ENCODE measurements at places on chromosomes 11 and 22.

DNA sequence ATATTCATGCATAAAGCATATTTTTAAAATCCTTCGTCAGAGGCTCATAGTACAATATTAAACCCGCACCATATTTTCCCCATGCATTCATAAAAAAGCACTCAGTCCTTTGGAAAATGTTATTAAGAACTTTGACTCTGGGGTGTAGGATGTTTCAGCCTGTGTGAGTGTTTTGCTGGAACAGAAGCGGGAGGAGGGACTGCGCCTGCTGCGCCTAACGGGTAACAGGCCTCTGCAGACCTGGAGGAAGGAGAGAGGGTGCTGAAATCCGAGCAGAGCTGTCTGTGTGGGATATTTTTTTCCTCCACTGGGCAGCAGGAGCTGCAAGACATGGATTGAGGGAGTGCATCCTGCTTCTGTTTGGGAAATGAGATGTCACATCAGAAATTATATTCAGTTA lies 483.0 kb downstream of the BRD1 start:
- DNase-seq = no peak

DNA sequence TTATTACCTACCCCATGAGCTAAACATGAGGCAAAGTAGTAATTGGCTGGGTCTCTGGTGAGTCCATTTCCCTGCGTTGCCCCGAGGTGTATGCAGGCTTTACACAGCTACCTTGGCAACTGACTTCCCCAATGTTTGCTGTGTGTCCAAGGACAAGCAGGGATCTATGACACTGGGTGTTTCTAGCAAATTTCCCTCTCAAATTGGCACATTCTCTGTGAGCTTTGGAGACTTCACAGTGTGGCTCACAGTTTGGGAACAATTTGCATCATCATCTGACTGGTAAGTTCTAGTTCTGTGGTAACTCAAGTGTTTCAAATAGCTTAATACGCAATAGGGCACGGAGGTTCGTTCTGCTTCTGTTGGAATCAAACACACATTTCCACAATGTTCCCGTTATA lies 12.5 kb downstream of the NNMT start:
- DNase-seq = no peak

- no peak for DNase-seq
Measured at GRCh38 chr11:132540581-132540980, 991.7 kb downstream of the OPCML start.

- no peak for DNase-seq
Measured at GRCh38 chr22:38311323-38311620, 6.0 kb downstream of the CSNK1E start.

- DNase-seq = no peak
Measured at GRCh38 chr11:64874308-64875240, 3.8 kb downstream of the EHD1 start.

- no peak for DNase-seq
Measured at GRCh38 chr11:96237766-96238266, 105.2 kb downstream of the MAML2 start.

GRCh38 chr22:20064140-20064480 lies 15.9 kb upstream of the DGCR8 start:
- DNase-seq = no peak

DNA sequence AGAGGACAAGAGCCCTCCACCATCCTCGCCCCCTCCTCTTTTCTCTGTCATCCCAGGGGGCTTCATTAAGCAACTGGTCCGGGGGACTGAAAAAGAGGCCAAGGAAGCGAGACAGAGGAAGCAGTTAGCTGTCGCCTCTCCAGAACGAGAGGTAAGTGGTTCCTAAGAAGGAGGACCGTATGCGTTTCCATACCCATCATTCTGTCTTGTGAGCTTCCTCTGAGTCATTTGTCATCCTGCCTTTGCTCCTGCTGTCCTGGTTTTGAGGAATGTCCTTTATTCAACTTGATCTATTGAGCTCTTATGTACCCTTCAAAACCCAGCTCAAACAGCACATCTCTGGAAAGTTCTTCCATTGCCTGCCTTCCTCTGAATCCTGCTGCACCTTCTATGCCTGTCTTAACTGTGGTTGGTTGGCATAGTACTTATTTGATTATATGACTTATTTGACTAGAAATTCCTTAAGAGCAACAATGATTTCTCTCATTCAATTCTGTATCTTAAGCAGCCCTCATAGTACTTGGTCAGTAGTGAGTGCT lies 21.3 kb downstream of the MYO18B start:
- no peak for DNase-seq
